Thyroid gland (tissue), 4 donors: ENCODE measurements at places on chromosomes 3 and 15. TPM values are rescaled to one million over a fixed set of nuclear protein-coding genes. Genes with fewer than 3 reads are reported as not detected.

DNA sequence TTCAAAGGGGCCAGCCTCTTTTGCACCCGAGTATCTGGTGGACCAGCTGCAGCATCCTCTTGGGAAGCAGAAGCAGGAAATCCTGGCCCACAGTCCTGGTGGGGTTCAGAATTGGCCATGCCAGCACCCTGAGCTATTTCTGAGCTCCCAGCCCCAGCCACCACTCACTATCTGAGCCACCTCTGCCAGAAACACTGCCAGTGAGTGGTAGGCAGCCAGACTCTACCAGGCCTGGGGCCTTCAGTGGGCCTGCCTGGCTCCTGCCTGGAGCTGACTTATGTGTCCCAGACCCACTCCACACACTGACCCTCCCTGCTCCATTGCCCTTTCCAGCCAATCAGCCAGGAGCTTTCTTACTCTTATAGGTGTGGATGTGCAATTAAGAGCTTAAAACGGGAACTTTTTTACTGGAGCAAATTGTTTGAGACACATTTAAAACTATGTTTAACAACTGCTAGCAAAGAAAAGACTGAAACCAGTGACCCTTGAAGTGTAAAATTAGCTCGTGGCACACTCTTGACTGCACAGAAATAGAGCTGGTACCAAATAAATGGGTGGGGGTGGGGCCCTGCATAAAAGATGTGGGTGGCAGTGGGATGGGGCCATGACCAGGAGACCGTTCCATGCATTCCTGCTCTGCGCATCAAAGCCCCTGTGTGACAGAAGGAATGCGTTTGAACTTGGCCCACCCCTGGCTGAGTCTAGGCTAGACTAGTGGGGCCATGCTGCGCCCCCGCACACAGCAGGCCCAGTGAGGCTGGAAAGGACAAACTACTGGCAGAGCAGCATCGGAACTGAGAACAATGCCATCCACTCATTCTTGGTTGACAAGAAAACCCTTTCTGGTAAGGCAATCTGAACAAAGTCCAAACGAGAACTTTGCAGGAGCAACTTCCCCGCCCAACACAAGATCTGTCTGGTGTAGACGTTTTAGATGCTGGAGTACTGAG is 48.0 kb downstream of the CTNNB1 start:
- DNase-seq = peak; percentile 30

DNA sequence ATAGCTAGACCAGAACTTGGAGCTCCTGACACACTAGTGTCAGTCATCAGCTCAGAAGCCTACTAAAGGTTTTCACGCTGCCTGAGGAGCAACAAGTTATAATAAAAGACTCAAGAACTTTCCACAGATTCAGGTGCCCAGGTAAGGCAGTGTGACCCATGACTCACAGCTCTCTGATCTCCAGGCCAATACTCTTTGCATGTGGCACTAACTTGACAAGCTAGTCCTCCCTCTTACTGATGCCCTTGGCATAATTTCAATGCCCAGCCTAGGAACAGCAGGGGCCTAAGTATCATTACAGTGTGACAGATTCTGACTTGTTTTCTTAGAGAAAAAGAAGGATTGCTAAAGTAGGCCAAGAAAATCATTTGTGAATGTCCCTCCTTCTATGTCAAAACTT is 38.4 kb downstream of the MEIS2 start:
- no peak for DNase-seq

DNA sequence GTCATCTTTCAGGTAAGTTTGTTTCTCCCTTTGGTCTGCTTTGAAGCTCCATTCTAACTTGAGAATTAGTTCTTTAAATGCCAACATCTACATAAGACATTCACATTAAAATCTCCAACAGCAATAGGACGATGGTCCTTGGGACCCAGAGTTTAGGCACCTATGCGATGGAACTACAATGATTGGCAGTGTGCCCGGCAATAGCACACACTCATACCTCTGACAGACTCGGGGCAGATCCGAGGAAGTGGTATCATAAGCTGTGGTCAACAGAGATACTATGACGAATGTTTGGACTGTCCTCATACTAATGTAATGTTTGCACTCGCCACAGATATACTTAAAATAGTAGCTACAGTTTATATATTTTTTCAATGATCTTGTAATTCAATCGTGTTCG is 34.2 kb upstream of the NR2F2 start:
- DNase-seq = no peak

Gene CXCR6
- total RNA-seq = 3.1 TPM

Gene GP9
- not detected for total RNA-seq

GRCh38 chr3:170089862-170090600 is 52.2 kb downstream of the GPR160 start:
- no peak for DNase-seq

DNA sequence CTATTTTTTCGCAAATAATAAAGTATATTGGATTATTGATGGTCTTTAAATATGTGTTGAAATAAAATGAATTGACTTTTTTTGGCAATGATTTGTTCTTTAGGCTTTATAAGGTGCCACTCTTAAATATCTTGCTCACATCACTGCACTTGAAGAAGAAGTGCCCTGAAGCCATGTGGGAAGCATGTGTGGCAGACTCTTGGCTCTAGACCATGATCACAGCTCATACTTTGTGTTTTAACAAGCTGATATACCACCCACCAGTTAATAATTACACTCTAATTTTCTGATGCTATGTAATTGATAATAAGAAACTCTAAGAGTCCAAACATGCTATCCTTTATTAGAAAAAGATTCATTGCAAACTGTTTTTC is 52.1 kb upstream of the TGFBR2 start:
- DNase-seq = no peak

DNA sequence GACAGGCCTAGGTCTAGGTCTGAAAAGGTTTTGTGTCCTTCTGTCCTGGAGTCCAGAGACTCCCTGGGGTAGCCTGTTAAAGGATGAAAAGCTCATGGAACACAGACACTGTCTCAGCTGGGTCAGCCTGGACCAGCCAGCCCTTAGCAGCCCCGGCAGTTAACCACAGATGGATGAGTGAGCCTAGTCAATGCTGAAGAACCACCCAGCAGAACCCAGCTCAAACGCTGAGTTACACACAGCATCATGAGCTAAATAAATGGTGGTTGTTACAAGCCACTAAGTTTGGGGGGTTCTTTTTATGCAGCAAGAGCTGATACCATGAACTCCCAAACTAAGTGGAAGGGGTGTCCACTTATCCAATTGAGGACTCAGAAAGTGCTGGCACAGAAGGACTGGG is 472.8 kb upstream of the PROK2 start:
- no peak for DNase-seq

DNA sequence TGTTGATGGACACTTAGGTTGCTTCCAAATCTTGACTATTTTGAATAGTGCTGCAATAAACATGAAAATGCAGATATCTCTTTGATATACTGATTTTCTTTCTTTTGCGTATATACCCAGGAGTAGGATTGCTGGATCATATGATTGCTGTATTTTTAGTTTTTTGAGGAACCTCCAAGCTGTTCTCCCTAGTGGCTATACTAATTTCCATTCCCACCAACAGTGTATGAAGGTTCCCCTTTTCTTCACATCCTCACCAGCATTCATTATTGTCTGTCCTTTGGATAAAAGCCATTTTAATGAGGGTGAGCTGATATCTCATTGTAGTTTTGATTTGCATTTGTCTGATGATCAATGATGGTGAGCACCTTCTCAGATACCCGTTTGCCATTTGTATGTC is 12.5 kb downstream of the PATL2 start:
- DNase-seq = no peak

Gene VPS13C
- 99.4 TPM for total RNA-seq

- DNase-seq = no peak
These were observed 411.8 kb upstream of the PDZRN3 start for GRCh38 chr3:74036568-74036967.

GRCh38 chr15:77538027-77538451 is 94.7 kb downstream of the LINGO1 start:
- no peak for DNase-seq

- peak; percentile 35 for DNase-seq
These were observed 1.1 kb downstream of the FAM131A start for GRCh38 chr3:184338511-184338945.

Gene DUOX1
- total RNA-seq = 267 TPM

Gene CHAC1
- 3.1 TPM for total RNA-seq

GRCh38 chr15:70704731-70705130 is 58.6 kb downstream of the UACA start:
- DNase-seq = no peak

DNA sequence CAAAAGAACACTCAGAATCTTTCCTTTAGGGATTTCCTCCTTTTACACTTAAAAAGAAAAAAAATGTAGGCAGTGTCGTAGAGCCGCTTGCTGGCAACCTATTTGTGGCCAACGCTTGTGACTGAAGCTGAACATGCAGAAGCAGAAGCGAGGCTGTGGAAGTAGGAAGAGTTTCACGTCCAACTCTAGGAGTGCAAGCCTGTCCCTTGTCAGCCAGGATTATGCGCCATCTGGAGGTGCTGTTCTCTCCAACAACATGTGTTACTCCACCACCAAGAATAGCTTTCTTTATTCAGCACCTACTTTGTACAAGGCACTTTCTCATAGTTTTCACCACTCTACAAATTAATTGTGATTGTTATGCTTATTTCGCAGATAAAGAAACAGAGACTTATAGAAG is 223.2 kb upstream of the LMCD1 start:
- DNase-seq = no peak

DNA sequence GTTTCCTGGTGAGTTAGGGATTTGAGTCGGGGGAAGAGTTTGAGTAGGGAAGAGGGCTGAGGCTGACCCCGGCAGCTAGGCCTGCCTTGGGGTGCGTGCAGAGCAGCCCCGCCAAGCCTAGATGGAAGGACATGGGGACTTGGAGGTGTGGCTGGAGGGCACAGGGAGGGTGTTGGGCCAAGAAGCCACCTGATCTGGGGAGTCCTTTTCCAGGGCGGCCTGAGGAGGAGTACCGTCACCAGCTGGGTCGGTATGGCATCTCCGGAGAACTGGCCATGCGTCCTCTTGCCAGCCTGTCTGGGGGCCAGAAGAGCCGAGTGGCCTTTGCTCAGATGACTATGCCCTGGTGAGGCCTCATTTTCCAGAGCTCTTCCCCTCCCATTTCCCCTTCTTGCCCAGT is 6.9 kb downstream of the ABCF3 start:
- DNase-seq = no peak

DNA sequence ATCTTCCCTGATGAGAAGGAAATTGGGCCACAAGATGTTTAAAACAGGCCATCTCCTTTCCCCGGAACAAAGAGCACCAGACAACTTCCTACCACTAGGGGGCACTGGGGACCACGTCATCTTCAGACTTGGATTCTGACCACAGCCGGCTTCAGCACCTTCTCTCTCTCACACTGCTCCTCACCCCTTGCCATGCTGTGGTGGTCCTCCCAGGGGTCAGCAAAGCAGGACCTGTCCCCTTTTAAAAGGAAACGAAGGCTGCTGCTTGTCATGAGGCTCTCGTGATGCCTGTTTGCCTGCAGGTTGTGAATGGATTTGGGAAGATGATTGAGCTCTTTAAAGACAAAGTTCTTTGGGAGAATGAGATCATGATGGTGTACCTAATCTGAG is 16.2 kb downstream of the RFT1 start:
- DNase-seq = peak; percentile 86

DNA sequence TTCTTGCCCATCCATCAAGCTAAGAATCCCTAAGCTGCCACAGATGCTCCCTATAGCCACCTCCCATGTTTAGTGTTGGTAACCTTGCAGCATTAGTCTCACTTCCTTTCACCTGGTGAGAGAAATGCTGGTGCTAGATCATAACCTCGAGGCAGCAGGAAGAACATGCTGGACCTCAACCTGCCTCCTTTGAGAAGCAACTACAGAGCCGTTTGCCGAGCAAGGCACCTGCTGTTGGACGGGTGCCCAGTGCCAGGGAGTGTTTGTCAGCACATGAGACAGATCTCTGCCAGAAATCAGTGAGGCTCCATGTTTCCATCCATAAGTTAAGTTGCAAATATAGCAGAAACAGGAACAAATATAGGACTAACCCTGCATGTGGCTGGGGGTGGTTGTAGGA is 955.7 kb downstream of the TUSC7 start:
- peak; percentile 16 for DNase-seq

DNA sequence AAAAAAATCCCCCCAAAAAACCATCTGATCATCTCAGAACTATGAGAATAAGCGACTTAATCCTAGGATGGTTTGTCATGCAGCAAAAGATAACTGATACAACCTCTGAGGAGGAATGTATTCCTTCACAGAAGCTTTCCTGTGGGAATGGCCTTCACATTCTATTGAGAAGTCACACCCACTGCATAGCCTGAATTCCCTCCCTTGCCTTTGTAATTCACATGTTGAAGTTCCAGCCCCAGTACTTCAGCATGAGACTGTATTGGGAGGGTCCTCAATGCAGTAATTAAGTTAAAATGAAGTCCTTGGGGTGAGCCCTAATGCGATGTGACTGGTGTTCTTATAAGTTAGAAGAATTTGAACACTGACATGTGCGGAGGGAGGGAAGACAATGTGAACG is 395.2 kb downstream of the TUSC7 start:
- no peak for DNase-seq

Gene GRAMD2A
- total RNA-seq = 26.9 TPM

GRCh38 chr3:194877291-194878119 is 191.8 kb downstream of the FAM43A start:
- DNase-seq = peak; percentile 29

GRCh38 chr15:70385711-70386110 is 288.0 kb upstream of the TLE3 start:
- DNase-seq = no peak

- no peak for DNase-seq
These were observed 103.9 kb upstream of the BCL6 start for GRCh38 chr3:187849016-187849654.

Gene AADACL2
- total RNA-seq = not detected

DNA sequence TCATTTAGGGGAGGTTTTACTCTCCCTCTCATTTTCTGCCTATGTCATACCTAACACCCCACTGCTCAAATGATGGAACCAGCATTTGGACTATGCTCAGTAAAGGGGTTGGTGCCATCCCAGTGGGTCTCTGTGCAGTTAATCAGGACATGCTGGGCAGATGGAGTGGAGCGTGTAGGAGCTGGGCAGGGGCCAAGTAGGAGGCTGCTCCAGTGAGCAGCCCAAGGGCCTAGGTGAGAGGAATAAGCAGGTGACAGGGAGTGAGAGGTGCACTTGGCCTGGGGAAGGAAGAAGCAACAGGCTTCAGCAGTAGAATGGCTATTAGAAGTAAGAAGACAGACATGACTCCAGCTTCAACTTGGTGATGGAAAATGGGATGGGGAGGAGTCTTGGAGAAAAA is 72.2 kb downstream of the EPHB1 start:
- peak; percentile 31 for DNase-seq

- DNase-seq = peak; percentile 51
These were observed 202.0 kb downstream of the AKAP13 start for GRCh38 chr15:85582131-85583079.

DNA sequence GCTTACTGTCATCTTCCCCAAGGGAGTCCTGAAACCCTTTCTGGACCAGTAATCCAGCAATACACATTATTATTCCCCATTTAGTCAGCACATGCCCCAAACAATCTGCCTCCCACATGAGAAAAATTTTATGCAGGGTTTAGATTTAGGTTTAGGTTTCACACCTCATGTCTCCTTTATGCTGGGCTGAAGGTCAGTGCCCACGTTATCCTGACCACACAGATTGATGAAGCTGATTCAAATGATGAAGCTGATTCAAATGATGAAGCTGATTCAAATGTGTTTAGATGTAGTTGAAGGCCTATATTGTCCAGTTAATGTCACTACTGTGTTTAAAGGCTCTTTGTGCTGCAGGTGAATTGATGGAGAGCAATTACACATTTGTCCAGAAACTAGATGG is 18.1 kb upstream of the ZBED2 start:
- DNase-seq = no peak

- peak; percentile 58 for DNase-seq
These were observed 9.6 kb upstream of the FAM107A start for GRCh38 chr3:58586776-58587192.

GRCh38 chr15:94743668-94744067 is 512.3 kb downstream of the MCTP2 start:
- DNase-seq = no peak

- no peak for DNase-seq
These were observed 64.5 kb downstream of the LRCH3 start for GRCh38 chr3:197855571-197855970.
